ENCODE measurements at places on chromosomes 2 and 18.

DNA sequence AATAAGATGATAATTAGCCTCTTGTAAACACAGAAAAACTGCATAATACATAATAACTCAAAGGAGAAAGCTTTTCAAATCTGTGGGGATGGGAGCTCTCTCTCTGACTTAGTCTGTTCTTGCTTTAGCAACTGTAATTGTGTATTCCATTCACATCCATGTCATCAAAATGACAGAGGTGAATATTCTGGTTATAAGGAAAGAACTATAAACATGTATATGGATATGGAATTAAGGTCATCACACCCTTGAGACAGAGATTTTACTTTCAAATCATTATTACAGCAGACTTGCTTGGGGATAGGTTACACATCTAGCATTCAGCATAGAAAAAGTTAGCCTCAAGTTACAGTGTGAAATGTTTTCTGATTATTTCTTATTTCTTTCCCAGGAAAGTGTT, 497.7 kb downstream of the LRP1B start:
- DNase-seq, result no peak

- DNase-seq, result no peak
Observed at GRCh38 chr18:32761231-32761630, 11.6 kb downstream of the KLHL14 start.

DNA sequence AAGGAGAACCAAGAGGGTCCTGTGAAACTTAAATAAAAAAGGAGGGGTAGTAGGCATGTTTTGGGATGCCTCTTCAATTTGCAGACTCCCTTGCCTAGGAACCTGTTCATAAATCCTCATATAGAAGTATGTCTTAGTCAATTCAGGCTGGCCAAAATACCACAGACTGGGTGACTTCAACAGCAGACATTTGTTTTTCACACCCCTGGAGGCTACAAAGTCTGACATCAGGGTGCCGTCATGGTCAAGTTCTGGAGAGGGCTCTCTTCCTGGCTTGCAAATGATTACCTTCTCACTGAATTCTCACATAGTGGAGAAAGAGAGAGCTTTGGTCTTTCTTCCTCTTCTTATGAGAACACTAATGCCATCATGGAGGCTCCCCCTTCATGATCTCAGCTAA, 4.1 kb upstream of the TCF4 start:
- no peak for DNase-seq

- no peak for DNase-seq
Observed at GRCh38 chr18:8615397-8616027, 6.3 kb downstream of the RAB12 start.

DNA sequence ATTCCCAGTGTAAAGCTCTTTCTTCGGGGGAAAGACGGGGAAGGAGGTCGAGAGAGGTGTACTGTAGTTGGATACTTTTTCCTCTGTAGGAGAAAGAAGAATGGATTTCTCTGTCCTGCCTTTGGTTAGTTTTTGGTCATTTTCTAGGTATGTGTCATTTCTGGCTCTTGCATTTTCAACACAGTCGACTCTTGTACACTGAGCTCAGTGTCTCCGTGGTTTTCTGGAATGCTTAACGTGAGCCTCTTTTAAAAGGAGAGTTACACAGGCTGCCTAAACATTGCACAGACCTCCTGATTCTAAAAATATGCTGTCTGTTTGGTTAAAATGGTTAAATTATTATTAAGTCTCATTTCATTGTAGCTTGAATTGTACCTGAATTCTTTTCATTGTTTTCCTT, 21.8 kb upstream of the GLS start:
- DNase-seq, result no peak

DNA sequence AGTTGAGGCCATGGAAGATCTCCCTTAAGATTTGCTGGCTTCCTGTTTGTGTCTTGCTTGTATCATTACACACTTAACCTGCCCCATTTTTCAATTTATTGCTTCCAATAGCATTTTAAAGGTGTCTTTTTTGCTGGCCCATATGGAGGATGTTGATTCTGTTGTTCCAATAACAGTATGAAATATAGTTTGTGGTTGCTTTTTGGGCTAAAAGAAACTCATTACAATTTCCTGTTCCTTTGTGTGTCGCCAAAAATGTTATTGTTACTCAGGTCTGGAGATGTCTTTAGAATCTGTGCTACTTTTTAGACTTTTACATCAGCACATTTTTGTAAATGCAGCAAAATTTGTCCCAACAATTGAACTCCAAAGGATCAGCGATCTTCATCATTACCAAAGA, 234.0 kb upstream of the ITGA4 start:
- no peak for DNase-seq

GRCh38 chr2:219643788-219644398, 16.5 kb downstream of the SLC4A3 start:
- no peak for DNase-seq

DNA sequence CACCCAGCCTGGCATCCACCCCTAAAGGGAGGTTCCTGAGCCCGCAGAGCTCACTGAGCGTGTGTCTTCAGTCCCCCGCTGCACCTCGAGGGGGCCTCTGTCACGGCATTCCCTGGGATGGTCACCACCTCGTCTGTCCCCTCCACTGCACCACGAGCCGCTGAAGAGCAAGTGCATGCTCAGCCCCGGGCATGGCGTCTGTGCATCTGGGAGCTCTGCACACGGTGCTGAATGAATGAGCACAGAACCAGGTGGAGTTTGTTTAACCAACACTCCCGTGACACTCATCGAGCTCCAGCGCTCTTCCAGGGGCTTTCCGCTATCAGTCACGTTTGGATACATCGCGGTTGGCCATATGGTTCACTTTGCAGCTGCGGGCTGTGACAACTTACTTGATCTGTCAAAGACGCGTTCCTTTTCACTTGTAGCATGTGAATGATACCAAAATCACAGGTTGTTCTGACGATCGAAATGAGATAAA, 9.2 kb downstream of the ALLC start:
- no peak for DNase-seq

DNA sequence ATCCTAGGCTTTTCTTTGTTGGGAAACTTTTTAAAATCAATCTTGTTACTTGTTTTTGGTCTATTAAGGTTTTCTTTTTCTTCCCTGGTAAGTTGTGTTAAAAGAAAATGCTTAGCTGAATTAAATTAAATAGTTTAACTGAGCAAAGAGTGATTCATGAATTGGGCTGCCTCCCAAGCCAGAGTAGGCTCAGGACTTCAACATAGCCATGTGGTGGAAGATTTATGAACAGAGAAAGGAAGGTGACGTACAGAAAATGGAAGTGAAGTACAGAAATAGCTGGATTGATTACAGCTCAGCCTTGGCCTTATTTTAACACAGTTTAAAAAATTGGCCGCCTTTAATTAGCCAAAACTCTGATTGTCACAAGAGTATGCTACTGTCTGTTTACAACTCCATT, 27.9 kb upstream of the GALNT5 start:
- no peak for DNase-seq

GRCh38 chr18:3499501-3499900, 49.5 kb downstream of the TGIF1 start:
- DNase-seq, result no peak

DNA sequence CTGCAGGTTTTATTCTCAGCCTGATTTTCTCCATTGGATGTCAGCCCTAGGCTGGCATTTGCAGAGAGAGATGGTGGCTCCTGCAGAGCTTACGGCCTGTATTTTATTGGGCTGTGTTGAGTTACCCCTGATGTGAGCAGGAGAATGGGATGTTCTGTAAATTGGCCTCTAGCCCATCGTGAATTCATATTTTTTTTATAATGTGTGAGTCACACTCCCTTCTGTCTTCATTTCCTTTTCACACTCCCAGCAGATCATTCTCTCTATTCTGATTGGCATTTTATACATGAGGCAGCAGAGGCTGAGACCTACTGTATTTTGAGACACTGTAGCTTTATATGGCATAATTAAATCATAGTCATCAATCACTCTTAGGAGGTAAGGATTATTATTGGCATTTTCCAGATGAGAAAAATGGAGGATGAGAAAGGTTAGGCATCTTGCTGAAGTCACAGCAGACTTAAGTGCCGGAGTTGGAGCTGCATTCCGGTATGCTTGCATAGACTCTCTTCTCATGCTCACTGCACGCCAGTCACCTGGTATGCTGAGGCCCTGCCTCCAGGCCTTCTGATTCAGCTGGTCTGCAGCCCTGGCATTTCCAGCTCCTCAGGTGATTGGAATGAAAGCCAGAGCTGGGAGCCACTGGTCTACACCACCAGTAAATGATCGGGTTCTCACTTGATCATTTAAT, 142.4 kb downstream of the NEDD4L start:
- DNase-seq, result no peak

- DNase-seq, result no peak
Observed at GRCh38 chr18:47427923-47428637, 176.6 kb upstream of the SKOR2 start.

- DNase-seq, result no peak
Observed at GRCh38 chr2:186853951-186854350, 5.0 kb upstream of the ZSWIM2 start.

GRCh38 chr2:150174971-150175421, 312.5 kb downstream of the RND3 start:
- DNase-seq, result no peak

GRCh38 chr2:212943351-212943750, 208.1 kb downstream of the IKZF2 start:
- DNase-seq, result no peak

GRCh38 chr2:1132328-1132969, 181.8 kb downstream of the SNTG2 start:
- DNase-seq, result peak; percentile 5

- DNase-seq, result no peak
Observed at GRCh38 chr2:71938108-71938507, 209.6 kb downstream of the CYP26B1 start.

- no peak for DNase-seq
Observed at GRCh38 chr2:97996679-97997078, 931 bp upstream of the TMEM131 start.

- no peak for DNase-seq
Observed at GRCh38 chr2:27305516-27305915, 2.7 kb downstream of the UCN start.

DNA sequence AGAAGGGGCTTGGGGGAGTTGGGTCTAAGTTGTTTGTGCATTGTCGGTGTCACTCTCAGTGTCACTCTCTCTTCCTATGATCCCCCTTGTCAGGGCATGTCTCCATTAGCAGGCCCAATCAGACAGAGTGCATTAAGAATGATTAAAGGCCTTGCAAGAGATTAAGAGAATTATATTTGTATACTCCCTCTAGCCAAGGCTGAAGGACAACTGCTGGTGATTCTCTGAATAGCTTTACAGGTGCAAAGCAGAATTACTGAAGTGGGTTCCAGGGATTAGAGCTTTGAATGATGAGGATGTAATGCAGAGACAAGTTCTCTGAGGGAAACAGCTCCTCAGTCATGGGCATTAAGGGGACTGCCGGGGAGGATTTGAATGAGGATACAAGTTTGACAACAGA, 104.8 kb upstream of the LGALSL start:
- DNase-seq, result no peak

GRCh38 chr2:198371921-198372543, 567.6 kb downstream of the PLCL1 start:
- DNase-seq, result no peak

DNA sequence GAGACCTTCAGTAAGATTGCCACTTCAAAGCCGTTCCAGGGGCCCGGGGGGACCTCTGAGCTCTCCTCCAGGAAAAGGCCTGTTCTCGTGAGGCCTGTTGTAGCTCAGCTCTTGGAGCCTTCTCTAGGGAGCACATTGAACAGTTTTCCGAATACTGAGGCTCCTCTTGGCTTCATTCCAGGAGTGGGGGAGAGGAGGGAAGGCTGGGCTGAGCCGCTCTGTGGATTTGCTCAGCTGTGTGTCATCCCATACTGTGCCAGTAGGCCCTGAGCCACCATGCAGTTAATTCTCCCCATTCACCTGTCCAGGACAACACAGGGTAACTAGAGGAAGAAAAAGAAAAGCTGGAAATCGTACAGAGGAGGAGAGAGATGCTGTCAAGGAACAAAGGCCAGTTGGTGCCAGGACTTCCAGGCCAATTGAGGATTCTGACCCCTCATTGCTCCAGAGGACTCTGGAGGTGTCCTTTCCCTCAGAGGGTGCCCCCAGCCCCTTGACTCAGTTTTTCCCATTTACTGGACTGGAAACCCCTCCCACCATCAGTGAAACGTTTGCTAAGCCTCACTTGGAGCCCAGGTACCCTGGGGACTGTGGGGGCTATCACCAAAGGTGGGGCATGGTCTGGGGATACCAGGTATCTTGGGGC, 41.4 kb downstream of the HS1BP3 start:
- DNase-seq, result no peak

GRCh38 chr2:163463411-163463810, 272.4 kb downstream of the FIGN start:
- no peak for DNase-seq

DNA sequence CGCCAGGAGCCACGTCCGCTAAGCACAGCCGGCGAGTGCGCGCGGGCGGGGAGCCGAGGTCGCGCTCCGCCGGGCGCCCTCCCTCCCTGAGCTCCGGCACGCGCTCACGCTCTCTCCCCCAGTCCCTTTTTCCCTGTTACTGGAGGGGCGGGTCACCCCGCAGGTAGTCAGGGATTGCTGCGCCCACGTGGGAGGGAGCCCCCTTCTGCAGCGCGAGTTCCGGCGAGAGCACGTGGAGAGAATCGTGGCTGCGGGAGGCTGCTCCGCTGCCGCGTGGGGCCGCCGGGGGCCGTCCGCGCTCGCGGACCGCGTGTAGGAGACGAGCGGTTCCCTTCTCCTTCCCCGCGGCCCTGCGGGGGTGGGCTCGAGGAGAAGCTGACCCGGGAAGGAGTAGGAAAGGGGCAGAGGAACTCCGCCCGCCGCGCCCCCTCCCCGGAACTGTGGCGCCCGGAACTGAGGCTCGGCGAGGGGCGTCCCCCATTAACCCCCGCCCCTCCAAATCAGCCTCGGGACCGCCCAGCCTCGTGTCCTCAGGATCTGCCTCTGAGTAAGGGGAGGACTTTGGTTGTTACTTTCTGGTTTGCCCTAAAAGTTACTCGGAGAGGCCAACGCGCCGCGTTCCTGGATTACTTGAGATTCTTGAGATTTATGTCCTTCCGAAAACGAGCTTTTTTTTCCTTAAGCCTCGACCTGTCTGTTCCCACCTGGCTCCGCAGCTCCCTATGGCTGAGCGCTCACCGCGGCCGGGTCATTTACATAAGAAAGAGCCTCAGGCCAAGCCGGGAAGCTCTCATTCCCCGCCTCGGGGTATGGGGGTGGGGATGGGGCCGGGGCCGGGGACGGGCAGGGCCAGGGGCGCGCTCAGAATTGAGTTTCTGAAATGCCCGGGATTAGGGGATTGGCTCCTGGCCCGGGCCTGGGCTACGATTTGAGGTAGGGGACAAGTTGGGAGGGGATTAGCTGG, 1.1 kb downstream of the HK2 start:
- peak; percentile 76 for DNase-seq

- DNase-seq, result no peak
Observed at GRCh38 chr2:22002066-22002465, 878.3 kb downstream of the TDRD15 start.

DNA sequence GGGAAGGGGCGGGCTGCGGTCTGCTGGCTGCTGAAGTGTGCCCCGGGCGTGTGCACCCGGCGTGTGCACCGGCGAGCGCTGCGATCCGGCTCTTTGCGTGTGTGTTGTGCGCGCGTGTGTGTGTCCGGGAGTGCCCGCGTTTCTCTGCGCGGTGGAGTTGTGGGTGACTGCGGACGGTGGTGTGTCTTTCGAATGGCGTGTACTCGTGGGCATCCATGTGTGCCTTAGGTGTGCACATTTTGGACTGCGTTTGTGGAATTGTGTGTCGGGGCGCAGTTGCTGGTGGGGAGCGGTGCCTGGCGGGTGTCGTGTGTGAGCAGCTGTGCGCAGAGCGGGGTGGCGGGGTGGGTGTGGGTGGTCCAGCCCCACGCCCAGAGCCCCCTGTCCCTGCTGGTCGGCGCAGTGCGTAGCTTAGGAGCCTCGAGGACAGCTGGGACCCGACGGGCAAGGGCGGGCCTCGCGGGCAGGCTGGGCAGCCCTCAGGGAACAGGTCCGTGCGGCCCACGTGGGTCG, 533 bp downstream of the HPCAL1 start:
- DNase-seq, result peak; percentile 16

GRCh38 chr2:165898381-165898780, 55.2 kb downstream of the TTC21B start:
- no peak for DNase-seq

Measured in activated CD4-positive, alpha-beta T cell treated with anti-CD3 and anti-CD28 coated beads for 4 hours (primary cell).